T-helper 17 cell (primary cell): ENCODE measurements at places on chromosomes 5 and 9. TPM values are rescaled to one million over a fixed set of nuclear protein-coding genes. Genes with fewer than 3 reads are reported as not detected.

- DNase-seq = no peak
These were observed 15.1 kb downstream of the TCF7 start for GRCh38 chr5:134129411-134130238.

DNA sequence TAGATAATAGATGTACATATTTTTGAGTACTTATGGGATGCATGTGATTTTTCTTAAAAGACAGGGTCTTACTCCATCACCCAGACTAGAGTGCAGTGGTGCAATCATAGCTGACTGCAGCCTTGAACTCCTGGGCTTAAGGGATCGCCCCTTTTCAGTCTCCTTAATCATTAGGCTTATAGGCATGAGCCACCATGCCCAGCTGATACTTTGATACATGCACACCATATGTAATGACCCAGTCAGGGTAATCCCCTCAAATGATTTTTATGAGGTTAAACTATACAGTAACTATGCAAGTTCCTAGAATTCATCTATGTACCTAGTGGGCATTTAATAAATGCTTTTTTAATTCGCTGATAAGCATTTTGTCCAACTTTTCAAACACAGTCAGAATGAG is 292.3 kb downstream of the DTWD2 start:
- no peak for DNase-seq

DNA sequence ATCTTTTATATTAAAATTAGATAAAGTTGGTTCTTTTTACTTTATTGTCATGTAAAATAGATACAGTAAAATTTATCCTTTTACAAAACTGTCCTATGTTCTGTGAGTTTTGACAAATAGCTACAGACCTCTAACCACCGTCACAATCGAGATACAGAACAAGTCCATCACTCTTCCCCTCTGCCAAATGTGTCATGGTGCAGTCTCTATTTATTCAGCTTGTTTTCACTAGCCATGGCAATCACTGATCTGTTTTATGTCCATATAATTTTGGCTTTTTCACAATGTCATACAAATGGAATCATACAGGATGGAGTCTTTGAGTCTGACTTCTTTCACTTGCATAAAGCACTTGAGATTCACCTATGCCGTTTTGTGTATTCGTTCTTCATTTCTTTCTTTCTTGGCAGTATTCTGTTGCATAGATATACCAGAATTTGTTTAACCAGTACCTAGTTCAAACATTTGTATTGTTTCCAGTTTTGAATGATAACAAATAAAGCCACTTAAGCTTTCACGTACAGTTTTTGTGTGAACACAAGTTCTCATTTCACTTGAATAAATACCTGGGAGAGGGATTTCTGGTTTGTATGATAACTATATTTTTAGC is 273.2 kb upstream of the MPDZ start:
- no peak for DNase-seq

GRCh38 chr5:34040472-34040871 is 2.5 kb downstream of the C1QTNF3 start:
- no peak for DNase-seq

- DNase-seq = no peak
These were observed 109.3 kb downstream of the MUSK start for GRCh38 chr9:110777876-110778215.

- no peak for DNase-seq
These were observed 21.2 kb downstream of the UBE2QL1 start for GRCh38 chr5:6469836-6470235.

DNA sequence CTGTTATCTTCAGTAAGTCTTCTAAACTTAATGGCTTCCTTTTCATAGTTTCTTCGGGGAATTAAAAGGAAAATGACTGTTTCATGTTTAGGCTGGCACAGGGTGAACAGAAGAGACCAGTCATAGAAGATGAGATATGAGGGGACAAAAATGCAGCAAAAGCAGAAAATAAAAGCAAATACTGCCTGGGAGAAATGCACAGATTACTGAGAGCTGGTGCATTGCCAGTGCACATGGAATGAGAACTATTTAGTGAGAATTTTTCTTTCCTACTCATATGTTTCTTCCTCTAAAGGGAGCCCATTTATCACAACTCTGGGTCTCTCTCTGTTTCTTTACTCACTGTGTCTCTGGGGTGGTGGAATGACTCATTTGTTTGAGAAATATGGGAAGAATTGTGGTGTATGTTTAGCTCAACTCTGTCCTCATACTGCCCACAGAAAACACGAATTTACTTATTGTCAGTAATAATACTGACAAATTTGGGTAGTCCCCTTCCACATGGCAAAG is 25.9 kb upstream of the ANKRD55 start:
- no peak for DNase-seq

DNA sequence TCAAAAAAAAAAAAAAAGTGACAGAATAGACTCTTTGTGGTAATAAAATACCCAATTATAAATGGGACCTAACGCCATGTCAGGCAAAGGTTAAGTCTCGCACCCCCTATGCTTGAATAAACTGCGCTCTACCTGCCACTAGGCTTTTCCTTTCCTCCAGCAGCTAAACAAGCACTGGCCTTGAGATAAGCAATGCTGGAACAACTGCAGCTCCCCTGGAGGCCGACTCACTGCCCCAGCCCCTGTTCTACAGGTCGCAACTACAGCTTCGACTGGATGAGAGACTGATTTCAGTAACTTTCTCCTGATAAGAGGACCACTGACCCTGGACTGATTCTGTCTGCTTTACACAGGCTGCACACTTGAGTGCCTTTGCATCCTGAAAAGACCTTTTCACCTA is 210.2 kb downstream of the HSPA4 start:
- no peak for DNase-seq

- no peak for DNase-seq
These were observed 10.6 kb upstream of the ANGPTL2 start for GRCh38 chr9:127132921-127133647.

GRCh38 chr9:133553123-133553522 is 18.6 kb downstream of the ADAMTSL2 start:
- no peak for DNase-seq

- no peak for DNase-seq
These were observed 28.4 kb upstream of the BOD1 start for GRCh38 chr5:173644673-173645436.

DNA sequence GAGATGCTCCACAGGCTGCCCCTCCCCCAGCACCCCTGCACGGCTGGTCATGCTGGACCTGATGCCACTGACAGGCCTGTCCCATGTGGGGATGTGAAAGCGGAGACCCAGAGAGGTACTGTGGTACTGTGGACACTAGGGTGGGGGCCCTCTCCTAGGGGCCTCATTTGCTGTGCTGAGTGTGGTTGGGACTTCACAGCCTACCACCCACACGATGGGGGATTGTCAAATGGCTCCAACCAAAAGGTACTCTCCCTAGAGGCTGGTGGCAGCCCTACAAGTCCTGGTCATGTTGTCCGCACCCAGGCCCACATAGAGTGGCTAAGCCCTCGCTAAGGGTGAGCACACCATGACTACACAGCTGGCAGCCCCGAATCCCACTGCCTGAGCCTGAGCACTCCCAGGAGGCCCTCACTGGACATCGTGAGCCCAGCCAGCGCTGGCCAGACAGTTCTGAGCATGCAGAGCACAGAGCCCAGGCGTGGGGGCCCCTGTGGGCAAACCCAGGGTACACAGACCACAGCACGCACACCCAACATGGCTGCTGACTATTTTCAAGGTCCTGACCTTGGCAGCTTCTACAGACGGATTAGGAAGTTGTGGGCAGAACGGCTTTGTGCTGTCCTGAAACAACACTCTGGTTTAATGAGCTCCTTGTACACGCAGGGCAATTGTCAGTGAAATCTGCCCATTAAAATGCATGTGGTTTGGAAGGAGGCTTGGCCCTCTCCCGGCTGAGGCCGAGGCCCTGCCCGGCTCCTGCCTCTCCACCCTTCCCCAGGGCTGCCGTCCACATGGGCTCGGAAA is 214.1 kb downstream of the HSPA4 start:
- DNase-seq = no peak

GRCh38 chr5:128671943-128672342 is 133.9 kb upstream of the FBN2 start:
- DNase-seq = no peak

DNA sequence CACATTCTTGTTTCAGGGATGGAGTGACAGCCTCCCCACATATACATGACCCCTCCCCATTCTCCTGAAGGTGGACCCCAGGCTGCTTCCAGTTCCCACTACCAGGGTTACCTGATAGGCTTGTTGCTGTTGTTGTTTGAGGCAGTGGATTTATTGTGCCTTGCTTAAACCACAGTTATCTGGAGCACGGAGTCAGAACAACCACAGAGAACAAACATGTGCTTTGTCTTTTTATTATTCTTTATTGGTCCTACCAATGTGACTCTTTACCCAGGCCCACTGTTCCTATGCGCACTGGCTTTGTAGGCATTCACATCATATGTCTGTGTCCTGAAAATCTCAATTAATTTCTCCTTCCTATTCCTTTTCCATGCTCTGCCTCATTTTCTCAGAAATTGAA is 41.2 kb upstream of the IPPK start:
- no peak for DNase-seq

DNA sequence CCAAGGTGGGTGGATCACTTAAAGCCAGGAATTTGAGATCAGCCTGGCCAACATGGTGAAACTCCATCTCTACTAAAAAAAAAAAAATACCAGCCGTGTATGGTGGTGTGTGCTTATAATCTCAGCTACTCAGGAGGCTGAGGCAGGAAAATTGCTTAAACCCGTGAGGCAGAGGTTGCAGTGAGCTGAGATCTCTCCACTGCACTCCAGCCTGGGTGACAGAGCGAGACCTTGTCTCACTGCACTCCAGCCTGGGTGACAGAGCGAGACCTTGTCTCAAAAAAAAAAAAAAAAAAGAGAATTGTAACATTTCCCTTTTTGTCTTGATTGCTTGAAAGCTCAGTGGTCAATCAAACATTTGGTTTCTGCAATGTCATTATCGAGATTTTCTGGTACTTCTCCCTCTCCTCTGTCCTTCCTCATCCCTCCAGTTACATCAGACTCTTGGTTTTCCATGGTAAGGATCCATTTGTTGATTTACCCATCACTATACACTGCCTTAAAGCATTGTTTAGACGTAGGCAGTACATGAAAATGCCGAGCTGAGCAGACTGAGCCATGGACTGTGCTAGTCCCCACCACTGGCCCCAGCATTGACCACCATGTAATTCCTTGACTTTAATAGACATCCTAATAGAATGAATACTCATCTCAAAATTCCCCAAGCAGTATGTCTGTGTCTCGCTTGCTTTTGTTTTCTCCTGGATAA is 11.5 kb upstream of the AIF1L start:
- no peak for DNase-seq

DNA sequence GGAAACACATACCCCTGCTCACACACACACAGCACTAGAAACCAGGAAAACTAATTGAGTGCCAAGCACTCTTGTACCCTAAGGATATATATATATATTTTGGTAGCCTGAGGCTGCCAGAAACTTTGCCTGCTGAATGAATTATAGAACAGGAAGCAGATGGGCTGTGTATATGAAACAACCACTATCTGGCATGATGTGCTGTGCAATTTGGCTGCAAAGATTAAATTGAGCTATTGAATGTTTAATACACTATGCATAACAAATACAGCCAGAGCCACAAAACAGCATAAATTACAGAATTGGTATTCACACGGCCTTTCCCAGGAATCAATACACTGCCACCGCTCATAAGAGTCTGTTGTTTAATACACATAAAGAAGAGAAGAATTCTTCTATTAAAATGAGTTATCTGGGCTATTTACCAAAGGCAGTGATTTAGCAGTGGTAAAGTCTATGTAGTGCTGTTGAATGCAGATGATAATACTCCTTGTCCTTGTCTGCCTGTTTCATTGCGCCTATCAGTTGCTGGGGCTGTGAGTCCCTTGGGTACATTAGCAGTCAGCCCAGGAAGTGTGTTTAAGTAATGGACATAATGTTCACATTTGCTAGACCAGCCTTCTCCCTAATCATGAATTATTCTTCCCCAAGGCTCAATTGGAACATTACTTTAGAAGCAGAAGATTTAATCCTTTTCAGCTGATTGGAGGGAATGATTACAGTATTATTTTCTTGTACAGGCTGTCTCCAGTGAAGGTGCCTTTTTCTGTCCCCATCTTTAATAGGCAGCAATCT is 294.3 kb downstream of the TLE1 start:
- no peak for DNase-seq

DNA sequence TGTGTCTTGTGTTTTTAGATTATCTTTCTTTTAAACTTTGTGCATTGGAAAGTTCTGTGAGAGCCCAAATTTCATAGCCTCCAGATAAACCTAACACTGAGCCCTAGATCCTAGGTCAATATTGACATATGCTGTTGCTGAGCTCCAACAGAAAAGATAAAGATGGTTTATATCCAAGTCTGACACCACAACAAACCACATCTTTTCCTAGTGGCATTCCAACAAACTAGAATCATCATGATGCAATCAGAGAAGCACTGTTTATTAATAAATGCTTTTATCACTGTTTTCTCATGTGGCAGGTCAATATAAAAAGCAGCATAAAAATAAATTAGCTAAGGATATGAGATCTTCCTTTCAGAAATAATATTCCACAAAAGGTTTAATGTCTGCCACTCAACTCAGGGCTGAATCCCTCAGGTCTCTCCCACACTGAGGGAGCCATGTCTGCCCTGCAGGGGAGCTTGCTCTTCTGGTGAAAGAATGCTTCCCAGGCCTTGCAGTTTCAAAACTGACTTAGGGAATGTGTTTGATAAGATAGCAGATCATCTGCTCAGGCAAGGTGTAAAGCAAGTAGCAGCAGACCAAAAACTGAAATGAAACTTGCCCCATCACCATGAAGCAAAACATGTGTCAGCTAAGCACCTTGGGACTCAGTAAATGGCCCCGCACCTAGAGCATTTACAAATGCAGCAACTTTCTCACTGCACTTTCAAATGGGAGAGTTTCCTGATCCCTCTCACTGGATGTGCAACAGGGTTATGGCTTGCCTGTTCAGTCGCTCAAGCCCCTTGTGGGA is 493.0 kb downstream of the AGTPBP1 start:
- DNase-seq = no peak

- DNase-seq = no peak
These were observed 291.2 kb downstream of the CWC27 start for GRCh38 chr5:65059681-65060598.

GRCh38 chr5:72441862-72442540 is 65.2 kb downstream of the ZNF366 start:
- DNase-seq = no peak

DNA sequence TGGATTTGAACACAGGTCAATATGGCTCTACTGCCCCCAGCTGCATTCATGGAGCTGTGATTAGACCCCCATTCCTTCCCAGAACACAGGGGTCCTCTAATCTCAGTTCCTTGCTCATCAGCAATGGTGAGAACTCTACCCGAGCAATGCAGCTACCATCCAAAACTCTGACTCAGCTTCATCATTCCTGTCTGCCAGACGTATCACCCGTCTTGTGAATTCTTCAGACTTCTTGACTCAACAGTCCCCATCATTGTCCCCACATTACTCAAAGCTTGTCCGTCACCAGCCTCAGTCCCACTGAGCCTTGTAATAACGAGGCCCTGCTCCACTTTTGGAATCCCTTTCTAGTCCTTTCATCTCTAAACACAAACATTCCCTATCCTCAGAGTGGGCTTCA is 36.3 kb upstream of the STX17 start:
- DNase-seq = no peak

Gene ACOT12
- not detected for total RNA-seq

Gene CCNO
- not detected for total RNA-seq

Gene CCL27
- not detected for total RNA-seq

Gene GABRA1
- not detected for total RNA-seq

Gene FSD1L
- total RNA-seq = 3.2 TPM

Gene FAM221B
- total RNA-seq = not detected

Gene GGTA1
- total RNA-seq = 0.50 TPM

Gene ARHGEF37
- 0.76 TPM for total RNA-seq

Gene FAT2
- not detected for total RNA-seq

Gene FBXW2
- total RNA-seq = 71.2 TPM
